Activated gamma-delta T cell treated with Interleukin-2 at 50 U/mL for 16 hours (primary cell): ENCODE measurements at places on chromosomes 6 and 20.

DNA sequence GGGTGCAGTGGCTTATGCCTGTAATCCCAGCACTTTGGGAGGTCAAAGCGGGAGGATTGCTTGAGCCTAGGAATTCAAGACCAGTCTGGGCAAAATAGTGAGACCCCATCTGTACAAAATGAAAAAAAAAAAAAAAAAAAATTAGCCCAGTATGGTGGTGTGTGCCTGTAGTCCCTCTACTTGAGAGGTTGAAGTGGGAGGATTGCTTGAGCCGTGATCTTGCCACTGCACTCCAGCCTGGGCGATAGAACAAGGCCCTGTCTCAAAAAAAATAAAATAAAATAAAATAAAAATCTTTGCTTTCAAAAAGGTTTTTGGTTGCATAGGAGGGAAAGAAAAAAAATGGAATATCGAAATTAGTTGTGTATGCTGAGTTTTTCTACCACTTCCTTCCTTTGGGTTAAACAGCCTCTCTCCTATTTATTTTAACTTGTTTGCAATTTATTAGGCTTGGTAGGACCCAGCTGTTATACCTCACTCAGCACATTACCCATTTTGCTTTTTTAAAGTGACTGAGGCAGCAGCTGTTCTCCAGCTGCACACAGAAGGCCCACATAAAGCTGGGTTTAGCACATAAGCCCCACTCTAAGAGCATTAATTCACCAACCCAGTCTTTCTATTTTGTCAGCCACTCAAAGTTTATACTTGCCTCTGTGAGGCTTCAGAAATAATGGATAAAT, 152.3 kb downstream of the ZFAND3 start:
- no peak for DNase-seq

DNA sequence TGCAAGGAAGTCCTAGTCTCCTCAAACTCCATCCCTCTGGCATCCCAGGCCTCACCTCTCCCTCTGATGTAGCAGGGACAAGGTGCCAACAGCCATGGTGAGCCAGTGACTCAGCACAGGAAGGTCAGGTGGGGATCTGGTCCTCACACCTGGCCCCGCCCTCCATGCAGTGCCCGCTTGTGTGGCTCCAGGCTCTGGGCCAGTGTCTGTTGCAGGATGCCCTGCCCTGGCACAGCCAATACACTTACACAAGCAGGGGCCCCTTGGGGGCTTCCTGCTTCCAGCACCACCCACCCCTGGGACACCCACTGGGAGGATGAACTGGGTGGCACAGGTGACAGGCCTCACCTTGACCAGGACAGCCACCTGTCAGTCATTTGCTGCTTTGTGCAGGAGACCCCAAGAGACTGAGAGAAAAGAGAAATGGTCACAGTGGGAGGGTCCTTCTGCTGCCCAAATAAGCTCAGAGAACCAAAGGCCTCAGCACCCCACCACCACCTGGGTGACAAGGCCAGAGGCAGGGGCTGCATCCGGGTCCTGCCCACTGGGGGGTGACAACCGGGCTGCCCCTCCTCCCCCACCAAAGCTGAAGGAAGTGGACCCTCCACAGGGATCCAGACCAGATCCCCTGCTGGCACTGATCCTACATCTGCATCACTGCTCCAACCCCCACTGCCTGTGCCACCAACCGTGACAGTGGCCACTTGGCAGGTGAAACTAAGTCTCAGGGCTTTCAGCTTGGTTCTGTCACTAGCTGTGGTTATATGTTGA, 658.8 kb upstream of the DEFB115 start:
- no peak for DNase-seq

GRCh38 chr20:53276143-53276542, 304.0 kb downstream of the TSHZ2 start:
- DNase-seq, result no peak

DNA sequence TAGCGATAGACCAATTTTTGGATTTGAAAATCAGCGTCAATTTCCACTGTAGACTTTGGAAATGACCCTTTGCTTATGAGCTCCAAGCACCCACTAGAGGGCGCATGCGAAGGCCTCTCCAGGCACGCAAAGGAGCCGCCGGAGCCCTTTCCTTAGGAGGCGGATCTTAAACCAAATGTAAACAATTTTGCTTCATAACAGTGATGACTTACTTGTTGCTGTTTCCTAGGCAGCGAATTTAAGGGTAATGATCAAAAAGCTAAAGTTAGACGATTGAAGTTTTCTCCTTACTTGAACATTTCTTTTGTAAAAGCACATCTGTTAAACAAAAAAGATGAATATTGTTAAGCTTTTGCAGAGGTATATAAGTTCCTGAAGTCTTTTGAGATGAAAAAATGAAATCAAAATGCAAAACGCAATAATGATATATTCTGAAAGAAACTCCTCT, 29.2 kb upstream of the EXOC2 start:
- peak; percentile 66 for DNase-seq

GRCh38 chr6:168675933-168676551, 235.1 kb downstream of the SMOC2 start:
- no peak for DNase-seq

DNA sequence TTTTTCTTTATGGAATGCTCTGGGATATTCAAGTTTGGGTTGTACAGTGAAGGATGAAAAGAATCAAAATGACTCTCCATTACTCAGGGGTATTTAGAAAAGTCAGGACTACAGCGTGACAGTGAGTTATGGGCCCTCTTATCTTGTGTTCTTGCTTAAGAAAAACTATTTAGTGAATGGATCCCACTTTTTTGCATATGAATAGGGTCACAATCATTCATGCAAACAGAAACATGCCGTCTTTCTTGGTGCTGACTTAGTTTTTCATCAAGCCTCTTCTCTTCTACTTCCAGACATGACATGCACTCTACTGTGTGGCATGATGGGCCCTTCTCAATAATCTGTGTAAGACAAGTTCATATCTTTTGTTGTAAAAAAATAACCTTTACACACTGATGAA, 488.4 kb upstream of the MMS22L start:
- no peak for DNase-seq

DNA sequence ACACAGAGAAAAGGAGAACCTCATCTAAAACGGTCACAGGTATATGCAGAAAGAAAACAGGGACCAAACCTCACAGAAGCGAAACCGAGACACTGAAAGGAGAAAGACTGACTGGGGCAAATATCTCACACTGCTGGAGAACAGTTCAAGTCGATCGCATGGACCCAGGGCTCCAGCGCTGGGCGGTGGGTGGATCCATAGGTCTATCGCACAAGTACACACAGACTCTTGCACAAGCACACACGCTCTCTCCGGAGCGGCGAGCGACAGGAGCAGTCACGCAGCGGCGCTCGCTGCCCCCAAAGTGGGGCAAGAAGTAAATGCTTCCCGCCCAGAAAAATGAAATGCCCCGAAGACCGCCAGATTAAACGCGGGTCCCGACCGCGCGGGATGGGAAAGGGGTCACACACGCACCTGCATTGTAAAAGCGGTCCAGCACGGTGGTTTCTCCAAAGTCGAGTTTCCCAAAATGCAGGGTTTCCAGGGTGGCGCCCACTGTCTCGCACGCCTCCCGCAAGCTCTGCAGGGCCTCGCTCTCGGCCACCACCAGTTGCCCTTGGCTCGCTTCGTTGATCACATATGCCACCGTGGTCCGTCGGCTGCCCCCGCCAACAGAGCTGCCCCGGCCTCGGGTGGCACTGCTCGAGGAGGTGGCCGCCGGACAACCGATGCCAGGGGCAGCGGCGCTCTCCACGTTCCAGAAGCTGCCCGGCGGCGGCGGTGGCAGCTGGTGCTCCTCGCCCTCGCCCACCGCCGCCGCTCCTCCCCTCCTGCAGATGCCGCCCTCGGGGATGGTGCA, 782 bp downstream of the MAP3K5 start:
- DNase-seq, result peak; percentile 38

DNA sequence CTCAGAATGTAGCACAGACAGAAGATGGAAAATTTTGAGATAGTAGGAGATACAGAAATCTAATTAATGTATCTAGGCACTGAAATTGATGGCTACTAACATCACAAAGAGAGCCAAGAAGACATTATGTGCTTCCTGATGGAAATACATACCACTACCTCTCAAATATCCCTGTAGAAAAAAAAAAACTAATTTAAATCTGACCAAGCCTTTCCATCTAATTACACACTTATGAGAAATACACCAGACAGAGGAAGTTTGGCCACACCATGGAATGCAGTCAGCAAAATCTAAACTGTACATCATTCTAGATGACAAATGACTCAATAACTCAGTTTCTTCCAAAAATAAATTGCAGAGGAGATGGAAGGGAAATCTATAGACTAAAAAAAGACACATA, 18.9 kb downstream of the VPS52 start:
- DNase-seq, result no peak

- DNase-seq, result no peak
Observed at GRCh38 chr20:46269372-46269771, 38.9 kb downstream of the CDH22 start.

DNA sequence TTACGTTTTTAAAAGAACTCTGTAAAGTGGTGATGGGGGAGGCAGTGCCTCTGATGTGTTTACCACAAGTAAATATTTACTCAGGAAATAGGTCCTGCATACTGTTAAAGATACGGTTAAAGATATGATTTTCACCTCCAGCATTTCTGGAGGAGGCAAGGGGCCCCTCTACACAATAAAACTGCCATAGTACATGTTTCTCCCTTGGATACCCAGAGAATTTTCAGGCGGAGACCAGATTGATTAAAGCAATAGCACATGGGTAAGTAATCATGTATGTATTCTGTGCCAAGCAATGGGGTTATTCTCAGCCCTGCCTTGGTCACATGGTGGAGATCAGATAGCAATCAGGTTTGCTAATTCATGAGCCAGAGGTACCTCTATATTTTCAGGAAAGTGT, 9.6 kb downstream of the RIPOR2 start:
- no peak for DNase-seq

DNA sequence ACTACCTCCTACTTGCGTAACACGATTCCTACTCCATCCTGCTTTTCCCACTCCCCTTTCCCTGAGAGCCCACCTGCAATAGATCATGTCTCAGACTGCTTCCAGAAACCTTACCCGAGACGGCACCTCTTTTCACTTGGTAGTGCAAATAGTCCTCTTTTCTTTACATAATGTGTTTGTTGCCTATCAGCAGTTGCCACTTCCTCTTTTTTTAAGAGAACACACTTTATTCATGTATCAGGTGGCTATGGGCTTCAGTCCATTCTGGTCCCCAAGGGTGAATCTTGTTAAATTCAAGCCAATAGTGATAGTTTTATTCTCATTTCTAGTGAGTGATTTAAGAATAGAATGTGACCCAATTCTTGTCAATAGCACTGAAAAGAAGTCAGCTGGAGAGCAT, 57.7 kb upstream of the FERMT1 start:
- DNase-seq, result no peak

- no peak for DNase-seq
Observed at GRCh38 chr6:80144753-80145315, 38.4 kb downstream of the BCKDHB start.

GRCh38 chr20:18698735-18699380, 111.0 kb downstream of the DTD1 start:
- no peak for DNase-seq

DNA sequence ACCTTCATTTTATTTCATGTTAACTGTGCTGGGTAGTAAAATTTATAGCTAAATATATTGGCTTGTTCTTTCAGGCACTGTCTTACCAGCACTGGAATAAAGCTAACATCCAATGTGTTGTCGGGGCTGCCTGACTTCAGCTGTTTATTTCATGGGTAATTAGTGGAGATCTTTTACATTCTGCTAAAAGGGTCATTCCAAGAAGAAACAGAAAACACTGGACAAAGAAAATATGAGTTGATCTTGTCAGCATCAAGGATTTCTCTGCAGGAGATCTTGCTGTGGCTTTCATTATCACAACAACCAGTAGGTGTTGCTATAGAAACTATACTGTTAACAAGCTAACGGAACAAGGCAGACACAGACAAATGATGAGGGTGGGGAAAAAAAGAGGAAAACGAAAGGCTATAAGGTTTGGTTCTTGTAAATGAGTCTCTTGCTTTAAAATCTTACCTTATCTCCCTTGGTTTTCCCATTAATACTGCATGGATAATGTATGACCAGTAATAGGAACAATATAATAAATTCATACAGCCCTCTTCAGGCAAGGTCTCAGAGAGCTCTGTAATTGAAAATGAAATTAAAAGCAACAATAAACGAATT, 206.8 kb downstream of the SIM1 start:
- no peak for DNase-seq

- DNase-seq, result no peak
Observed at GRCh38 chr6:134764741-134765140, 185.2 kb downstream of the ALDH8A1 start.

- no peak for DNase-seq
Observed at GRCh38 chr20:49672096-49672664, 41.5 kb downstream of the B4GALT5 start.

DNA sequence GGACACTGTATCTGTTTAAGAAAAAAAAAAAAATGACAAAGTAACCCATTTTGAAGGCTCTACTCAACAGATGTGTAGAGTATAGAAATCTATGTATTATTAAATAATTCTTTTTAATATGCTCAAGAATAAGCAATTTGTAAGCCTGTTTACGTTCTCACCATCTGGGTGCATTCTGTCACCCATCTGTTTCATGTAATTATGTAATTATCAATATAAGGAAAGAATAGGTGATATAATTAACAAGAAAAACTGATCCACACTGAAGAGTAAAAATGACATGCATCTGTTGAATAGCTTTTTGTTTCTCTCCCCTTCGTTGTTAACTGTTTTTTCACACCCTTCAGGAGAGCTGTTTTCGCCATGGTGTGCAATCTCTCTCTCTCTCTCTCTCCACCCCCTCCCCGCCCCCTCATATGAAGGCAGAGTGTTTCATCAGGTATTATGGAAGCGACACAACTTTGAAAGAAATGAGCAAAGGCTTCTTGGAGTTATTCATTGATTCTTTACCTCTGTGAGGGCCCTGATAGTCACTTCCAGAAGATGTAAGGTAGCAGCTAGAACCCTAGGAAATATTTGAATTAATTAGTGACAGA, 154.3 kb upstream of the INSM1 start:
- no peak for DNase-seq

DNA sequence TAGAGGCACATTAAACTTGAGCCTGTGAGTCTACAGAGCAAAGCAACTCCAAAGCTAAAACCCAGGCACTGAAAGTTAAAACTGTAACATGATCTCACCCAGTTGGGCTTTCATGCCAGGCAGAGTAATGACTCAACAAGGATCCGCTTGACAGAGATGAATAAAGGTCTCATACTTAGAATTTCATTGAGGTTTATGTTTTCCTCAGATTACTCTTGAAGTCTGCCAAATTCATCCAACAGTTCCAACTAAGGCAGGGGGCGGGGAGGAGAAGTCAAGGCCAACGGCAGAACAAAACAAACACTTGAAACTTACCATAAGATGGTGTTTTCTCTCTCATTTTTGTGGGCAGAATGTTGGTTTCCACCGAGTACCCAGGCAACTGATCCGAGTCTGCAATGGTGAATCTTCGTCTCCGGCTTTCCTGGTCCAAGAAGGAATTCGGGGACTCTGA, 54.0 kb upstream of the IPCEF1 start:
- DNase-seq, result no peak

- DNase-seq, result no peak
Observed at GRCh38 chr20:38630727-38631126, 29.1 kb downstream of the ARHGAP40 start.
